ENCODE measurements at places on chromosomes 4 and X.

DNA sequence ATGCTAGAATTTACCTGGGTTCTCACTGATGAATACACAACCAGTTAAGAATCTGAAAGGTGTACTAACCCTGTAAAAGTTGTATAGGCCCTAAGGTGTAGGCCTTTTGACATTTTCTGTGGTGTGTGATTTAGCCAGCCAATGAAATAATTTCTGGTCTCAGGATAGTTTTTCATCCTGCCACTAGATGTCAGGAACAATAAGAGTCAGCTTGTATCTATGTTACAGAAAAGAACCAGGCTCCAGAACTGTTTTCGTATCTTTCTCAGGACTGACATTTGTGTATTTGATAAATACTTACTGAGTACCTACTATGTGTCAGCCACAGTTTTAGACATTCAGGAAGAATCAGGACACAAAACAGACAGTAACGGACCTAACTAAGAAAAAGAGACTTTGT, 673.6 kb upstream of the TENM3 start:
- DNase-seq, result no peak

GRCh38 chr4:8336412-8337075, 67.0 kb downstream of the HTRA3 start:
- no peak for DNase-seq

GRCh38 chr4:140680686-140681085, 75.5 kb downstream of the TBC1D9 start:
- no peak for DNase-seq

GRCh38 chr4:140103676-140104075, 50.3 kb downstream of the MAML3 start:
- DNase-seq, result no peak

- DNase-seq, result no peak
Measured at GRCh38 chrX:133337250-133337649, 78.0 kb downstream of the GPC4 start.

All from stimulated activated CD8-positive, alpha-beta memory T cell treated with anti-CD3 and anti-CD28 coated beads, Interleukin-15, amount 100 ng/mL, for 4 hours (primary cell).